ENCODE measurements at places on chromosomes 12 and 14.

DNA sequence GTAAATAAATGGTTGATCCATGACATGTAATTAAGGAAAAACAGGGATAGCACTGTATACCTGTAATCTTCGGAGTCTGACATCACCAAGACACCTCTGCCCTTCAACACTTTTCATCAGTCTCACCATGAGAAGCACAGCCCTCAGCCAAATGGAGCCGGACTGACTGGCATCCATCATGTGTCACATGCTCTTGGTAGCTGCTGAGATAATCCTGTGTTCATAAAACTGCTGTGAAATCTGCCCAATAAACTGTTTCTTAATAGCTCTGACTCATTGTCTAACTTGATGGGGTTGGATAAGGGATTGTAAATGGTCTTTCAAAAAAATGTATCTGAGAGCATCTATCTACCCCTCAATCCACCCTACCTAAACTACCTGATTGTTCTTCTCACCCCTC, 33.6 kb downstream of the KCNH5 start:
- DNase-seq, result no peak

DNA sequence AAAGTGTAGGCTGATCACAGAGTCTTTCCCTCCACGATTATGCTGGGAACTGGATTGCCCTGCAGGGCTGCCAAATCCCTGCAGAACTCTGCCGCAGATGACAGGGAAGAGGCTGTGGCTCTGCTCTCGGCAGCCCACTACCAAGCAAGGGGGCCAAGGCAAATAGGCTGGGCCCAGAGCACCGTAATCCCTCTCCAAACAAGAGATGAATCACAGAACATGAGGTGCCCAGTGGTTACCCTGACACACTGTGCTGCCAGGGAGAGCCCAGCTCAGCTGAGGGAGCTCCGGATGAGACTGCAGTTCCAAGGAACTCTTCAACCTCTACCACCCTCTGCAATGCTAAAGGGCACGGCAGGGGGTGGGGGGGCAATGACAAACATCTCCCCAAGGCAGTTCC, 33.9 kb downstream of the STON2 start:
- no peak for DNase-seq

GRCh38 chr12:53053218-53054111, 3.6 kb downstream of the TNS2 start:
- DNase-seq, result peak; percentile 52

GRCh38 chr12:50924131-50924438, 28.3 kb upstream of the HIGD1C start:
- DNase-seq, result no peak

GRCh38 chr12:34339922-34340321, 317.6 kb downstream of the ALG10 start:
- no peak for DNase-seq

GRCh38 chr12:53696285-53696654, 20.4 kb upstream of the ATP5MC2 start:
- DNase-seq, result peak; percentile 68

DNA sequence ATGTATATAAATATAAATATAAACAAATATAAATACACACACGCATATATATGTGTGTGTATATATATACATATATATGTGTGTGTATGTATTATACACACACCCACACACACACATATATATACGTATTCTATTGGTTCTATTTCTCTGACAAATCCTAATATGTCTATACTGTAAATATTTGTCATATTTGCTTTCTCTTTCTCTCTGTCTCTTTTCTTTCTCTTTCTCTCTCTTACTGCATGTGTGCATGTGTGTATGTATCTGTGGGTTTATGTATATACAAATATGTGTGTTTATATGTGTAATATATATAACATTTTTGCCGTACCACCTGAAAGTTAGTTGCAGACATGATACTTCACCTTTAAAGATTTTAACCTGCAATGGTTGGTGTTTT, 174.2 kb upstream of the PLEKHG7 start:
- no peak for DNase-seq

DNA sequence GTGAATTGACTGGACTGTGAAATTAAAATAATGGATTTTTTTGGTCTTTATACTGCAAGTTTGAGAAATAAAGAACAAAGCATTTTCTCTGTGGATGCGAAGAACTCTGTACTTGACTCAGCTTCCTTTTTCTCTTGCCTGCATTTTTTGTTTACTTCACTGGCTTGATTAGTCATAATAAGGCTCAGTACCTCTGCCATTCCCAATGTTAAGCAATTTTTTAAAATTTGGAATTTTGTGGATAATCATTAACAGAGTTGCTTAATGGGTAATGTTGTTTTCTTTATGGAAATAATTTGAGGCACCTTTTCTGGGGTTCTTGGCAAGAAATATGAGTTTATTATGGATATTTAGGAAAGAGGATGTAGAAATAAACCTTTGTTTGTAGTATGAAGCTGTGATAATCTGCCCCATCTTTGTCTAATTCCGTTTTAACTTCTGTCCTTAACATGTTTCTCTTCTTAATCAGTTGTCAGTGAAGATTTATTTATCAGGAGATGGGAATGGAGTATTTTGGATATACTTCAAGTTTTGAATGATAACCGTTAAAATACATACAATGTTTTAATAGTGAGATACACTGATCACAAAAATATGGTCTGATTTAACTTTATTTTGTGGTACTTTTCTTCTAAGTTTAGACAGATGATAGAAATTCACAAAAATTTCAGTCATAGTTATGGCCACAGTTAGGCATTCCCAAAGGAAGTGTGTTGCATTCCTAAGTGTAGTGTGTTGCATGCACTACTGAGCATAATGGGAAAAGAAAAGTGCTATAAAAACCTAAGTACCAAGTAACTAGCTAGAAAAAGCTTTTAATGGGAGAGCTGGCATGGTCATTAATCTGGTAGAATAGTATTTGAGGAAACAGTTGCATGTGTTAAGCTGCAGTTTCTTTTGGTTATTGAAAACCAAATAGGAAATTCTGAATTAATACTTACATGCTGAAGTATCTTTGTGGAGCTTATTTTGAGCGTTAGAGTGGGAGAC, 27.7 kb downstream of the WNK1 start:
- DNase-seq, result no peak

- DNase-seq, result no peak
These were observed 155.1 kb downstream of the CCDC59 start for GRCh38 chr12:82203086-82203485.

GRCh38 chr14:87522575-87522974, 470.4 kb downstream of the GALC start:
- no peak for DNase-seq

DNA sequence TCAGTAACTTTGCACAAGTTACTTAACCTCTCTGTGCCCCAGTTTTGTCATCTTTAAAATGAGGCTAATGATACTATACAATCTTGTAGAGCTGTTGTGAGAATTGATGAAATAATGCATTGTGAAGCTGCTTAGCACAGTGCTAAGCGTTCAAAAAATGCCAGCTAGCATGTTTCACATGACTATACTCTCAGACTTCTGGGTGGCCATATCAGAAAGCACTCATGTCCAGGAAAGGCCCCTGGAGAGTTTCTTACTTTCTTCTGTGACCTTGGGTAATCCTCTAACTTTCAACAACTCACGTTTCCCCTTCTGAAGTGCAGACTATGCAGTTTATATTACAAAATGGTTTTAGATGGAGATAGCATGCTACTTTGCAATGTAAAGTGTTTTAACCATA, 68.1 kb downstream of the TPH2 start:
- no peak for DNase-seq

DNA sequence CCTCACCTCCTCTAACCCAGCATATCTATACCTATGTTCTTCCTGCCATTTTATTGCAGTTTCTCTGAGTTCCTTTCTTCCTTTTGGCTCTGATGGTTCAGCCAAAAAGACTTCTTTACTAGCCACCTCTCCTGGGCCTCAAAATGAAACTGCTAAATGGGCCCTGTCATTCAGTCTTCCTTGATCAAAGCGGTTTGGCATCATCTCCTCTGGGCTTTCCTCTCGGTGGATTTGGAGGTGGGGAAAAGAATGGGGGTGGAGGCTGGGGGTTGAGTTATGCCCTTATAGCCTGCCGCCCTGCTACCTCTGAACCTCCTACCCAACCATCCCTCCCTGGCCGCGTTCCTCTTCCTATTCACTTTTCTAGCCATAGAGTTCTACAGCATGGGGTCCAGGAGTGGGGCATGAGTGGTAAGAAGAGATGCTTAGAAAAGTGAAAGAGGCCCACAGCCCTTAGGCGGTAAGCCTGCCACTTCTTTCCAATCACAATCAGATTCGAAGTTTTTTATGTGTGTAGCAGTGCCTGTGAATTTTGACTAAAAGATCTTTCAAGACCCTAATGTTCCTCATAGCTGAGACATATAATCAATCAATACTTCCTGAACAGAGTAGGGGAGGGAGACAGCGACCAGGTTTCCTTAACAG, 2.5 kb downstream of the AJUBA start:
- no peak for DNase-seq

- DNase-seq, result no peak
These were observed 26.9 kb downstream of the CMKLR1 start for GRCh38 chr12:108312073-108312659.

DNA sequence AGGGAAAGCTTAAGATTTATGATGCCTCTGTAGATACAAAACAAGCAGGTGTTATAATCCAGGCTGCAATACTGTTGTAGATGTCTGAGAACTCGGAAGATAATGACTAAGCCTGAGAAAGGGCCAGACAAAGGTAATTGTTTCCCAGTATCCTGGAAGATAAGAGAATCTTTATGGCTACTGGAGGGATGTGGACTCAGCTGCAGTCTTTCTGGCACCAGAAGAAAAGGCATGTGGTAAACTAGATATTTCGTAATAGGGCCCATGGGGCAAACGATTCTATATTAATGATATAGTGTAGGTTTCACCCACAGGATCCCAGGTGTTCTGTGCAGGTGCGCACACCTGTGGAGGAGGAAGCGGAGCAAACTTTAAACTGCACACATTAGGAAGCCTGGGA, 9.2 kb upstream of the APOLD1 start:
- no peak for DNase-seq

Data from right hindlimb (tissue), 1 donor.